ENCODE measurements at places on chromosomes 2 and 18. TPM values are rescaled to one million over a fixed set of nuclear protein-coding genes. Genes with fewer than 3 reads are reported as not detected.

DNA sequence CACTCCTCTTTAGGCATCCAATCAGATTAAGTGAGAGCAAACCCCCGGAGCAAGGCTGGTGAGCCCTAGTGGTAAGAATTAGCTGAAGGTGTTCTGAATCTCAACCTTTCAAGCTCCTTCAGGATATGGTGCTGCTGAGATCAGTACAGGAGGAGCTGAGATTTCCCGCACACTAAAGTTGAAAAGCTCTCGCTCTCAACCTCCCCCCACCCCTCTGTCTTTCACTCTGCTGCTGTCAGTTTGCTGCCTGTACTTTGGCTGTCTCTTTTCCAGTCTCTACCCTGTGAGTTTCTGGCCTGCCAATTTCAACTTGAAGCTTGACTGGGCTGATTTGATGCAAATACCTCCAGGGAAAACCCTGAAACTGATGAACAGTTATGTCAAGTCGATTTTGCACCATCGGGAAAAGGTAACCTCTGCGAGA lies 15.7 kb downstream of the ZEB2 start:
- DNase-seq: no peak

DNA sequence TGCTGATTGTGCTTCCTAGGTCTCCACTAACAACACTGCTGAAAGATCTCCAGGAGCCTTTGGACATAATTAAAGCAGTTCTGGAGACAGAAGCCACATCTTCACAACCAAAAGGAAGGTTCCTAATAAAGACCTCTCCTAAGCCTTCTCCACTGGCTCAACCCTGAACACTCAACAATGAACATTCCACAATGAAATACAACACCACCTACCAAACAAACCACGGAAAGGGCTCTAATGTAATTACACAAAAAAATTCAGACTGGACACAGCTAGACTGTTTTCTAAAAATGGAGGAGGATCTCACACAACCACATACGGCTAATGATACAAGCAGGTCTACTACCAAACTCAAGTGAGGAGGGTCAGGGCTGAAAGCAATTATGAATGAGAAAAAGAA lies 43.6 kb downstream of the NOL10 start:
- DNase-seq: no peak

DNA sequence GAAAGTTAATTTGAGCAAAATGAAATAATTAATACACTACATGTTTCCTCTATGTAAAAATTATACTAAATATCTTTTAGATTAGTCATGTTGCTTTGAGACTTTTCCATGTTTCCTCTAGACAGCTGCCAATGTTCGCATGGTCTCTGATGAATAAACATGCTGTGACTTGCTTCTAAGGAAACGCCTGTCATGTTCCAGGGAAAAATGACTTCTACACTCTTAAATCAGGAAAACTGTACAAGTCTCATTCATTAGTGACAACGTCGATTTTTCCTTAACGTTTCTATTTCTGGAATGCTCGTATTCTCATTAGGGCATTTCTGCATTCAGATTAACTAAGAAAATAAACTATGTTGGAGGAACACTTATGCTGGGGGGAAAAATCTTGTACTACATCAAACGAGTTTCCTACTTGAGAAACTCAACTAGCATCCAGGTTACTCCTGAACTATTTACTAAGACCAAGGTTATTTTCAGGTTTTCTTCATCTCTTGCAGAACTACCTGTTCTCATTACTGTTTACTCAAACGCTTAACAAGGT lies 1.6 kb downstream of the COBLL1 start:
- peak; percentile 30 for DNase-seq

- DNase-seq: no peak
Measured at GRCh38 chr2:176449852-176450251, 180.6 kb downstream of the MTX2 start.

GRCh38 chr2:166376873-166377272 lies 1.1 kb upstream of the SCN9A start:
- DNase-seq: no peak

- no peak for DNase-seq
Measured at GRCh38 chr2:124328397-124328796, 303.3 kb downstream of the CNTNAP5 start.

DNA sequence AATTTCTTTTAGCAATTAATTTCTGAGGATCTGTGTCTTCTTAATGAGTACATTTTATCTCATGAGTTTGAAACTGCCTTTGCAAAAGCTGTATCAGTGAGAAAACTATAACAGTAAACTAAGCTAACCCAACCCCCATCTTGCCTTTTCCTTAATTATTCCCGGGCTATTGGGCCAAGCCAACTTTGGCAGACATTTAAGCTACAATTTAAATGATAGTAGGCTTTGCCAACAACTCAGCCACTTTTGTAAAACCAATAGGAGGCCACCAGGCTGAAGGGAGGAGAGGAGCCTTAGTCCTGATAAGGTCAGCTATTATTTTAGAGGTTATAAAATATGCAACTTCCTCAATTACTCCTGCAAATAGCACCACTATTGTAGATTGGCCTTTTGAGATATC lies 218.0 kb upstream of the KCNJ3 start:
- no peak for DNase-seq

DNA sequence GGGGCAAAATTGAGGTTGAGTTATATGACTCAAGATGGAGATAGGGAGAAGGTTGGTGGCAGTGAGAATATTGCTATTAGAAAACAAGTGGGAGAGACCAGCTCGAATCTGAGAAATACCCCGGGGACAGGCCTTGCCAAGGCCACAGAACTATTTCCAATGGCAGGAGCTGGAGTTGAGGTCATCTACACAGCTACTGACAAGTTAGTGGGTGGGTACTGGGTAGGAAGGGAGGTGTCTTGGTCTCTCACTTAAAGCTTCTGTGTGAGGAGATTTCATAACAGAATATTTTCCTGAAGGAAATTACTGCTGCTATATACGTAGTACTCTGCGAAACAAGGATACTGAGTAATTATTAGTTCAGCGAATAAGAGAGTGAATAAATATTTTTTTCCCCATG lies 69.4 kb upstream of the ITPRID2 start:
- DNase-seq: no peak

- DNase-seq: peak; percentile 46
Measured at GRCh38 chr2:135563793-135564192, 32.5 kb downstream of the R3HDM1 start.

CTNNA2 gene
- total RNA-seq: not detected

C2orf72 gene
- total RNA-seq: 0.48 TPM

DNA sequence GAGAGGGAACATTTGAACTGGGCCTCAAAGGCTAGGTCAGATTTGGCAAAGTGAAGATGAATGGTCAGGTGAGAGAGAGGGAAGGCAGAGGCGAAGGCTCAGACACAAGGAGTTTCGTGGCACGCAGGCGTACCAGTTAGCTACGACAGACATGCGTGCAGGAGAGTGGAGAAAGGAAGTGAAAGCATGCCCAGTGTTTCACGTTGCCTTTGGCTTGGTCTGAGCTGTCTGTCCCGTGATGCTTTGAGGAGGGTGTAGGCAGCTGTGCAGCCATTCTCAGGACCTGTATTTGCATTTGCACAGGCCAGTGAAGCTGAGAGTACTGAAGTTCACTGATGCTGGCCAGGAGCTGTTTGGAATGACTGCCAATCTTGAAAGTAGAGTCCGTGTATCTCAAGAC lies 69.5 kb downstream of the HNRNPLL start:
- no peak for DNase-seq

DNA sequence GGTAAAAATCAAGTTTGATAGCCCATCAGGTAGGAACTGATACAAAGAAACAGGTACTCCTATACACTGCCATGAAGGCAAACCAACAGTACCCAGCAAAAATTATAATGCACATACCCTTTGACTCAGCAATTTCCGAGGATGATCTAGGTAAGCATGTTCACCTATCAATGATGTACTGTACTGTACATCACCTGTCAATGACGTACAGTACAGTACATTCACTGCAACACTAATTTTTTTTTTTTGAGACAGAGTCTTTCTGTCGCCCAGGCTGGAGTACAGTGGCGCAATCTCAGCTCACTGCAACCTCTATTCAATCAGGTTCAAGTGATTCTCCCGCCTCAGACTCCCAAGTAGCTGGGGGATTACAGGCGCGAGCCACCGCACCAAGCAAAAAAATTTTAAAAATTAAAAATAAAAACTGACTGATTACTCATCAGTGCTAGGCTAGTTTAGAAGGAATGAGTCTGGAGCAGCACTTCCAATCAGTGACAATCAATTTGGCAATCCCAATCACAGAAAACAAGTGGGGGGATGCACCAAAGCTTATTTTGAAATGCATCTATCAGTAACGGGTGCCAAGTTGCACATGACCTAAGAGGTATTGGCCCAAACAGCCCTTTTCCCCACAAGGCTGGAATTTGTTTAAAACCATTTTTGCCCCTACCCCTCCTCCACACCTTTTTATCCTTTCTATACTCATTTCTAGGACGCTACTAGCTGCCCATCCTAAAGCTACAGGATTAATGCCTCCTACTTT lies 8.2 kb downstream of the SRSF7 start:
- DNase-seq: no peak

DNA sequence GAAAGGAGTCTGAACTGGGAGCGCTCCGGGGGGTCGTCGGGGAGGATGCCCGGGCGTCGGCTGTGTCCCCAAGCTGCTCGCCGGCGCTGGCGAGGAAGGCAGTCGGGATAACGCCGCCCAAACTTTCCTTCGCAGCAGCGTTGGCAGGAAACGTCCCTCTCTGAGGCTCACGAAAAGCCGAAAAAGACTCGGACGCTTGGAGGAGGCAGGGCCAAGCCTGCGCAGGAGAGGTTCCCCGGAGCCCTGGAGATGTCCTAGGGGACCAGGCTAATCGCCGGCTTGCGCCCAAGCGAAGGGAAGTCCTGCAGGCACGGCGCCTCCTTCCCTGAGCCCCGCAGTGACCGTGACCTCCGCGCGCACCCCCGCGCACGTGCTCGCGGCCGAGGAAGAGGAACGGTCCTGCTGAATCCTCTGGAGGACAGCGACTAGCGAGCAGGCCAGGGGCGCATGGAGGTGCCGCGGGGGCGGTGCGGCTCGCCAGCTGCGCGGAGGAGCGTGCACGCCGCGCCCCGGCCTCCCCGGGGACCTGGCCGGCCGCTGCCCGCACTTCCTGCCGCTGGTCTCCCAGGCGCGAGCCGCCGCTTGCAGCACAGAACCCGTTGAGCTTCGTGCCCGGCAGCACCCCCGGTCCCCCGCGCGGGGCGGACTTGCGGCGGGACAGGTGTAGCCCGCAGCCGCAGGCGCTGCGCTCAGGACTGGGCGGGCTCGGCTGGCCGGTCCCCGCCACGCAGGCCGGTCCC lies at the start of gene SH3RF3:
SH3RF3 (plus strand) TSS at position 590 of the 740 bp plus-strand sequence.
- DNase-seq: peak; percentile 73

- no peak for DNase-seq
Measured at GRCh38 chr2:160029270-160029628, 33.2 kb downstream of the PLA2R1 start.

GRCh38 chr2:119049968-119050704 lies 108.1 kb downstream of the MARCO start:
- peak; percentile 14 for DNase-seq

DNA sequence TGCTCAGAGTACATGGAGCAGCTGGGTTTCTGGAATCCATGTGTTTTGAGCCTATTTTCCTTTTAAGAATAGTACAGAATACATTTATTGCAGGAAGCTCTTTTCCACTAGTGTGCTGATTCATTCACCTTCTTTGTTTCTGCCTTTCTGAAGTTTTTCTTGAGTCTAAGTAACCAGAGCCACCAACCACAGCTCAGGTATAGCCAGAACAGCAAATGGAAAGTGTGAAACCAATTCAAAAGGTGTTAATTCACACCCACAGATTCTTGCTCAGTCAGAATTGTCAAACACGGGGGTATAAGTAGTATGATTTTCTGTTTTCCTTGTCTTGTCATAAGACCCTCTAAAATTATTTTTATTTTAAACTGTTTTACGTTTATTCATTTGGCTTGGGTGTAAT lies 75.9 kb upstream of the DYNAP start:
- DNase-seq: no peak

DNA sequence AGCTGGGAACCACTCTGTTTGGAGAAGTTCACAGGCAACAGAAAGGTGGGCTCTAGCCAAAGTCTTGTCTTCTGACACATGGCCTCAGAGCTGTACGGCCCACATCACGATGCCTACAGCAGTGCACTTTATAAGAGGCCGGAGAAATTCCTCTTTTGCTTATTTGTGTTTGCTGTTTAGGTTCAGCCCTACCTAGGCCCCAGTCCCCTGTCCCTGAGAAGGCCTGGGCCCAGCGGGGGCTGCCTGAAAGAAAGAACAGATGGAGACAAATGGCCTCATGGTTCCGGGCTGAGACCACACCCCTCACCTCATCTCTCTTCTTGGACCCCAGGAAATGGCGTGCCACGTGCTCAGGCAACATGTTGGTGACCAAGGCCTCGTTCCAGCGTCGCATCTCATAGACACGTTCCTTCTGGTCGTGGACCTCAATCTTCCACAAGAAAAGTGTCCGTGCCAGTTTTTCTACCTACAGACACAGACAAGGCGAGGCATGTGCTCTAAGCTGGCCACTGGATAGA lies 30.9 kb downstream of the CENPO start:
- DNase-seq: no peak

- no peak for DNase-seq
Measured at GRCh38 chr2:215190588-215190987, 52.2 kb upstream of the ABCA12 start.

DNA sequence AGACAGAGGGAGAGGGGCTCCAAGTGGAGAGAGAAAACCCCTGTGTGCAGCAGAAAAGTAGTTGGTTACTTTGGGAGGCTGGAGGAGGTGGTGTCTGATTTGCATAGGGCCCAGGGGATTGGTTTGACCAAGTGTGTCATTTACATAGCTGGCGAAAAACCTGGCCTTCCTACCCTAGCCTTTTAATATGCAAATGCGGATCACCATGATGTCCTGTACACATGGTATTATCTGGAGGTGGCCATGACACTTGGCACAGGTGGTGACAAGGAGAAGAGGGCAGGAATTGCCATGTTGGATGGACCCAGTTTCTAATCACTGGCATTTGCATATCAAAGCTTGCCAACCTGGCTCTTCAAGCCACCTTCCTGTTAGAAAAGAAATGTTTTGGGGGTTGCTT lies 120.8 kb upstream of the CHAC2 start:
- DNase-seq: no peak

- DNase-seq: no peak
Measured at GRCh38 chr2:15315411-15315810, 245.7 kb downstream of the NBAS start.

TEX44 gene
- not detected for total RNA-seq

PSTPIP2 gene
- 0.68 TPM for total RNA-seq
